ENCODE measurements at places on chromosomes 4 and X.
A peak's percentile ranks its signal among the peaks of the same experiment; 100 is the strongest.

DNA sequence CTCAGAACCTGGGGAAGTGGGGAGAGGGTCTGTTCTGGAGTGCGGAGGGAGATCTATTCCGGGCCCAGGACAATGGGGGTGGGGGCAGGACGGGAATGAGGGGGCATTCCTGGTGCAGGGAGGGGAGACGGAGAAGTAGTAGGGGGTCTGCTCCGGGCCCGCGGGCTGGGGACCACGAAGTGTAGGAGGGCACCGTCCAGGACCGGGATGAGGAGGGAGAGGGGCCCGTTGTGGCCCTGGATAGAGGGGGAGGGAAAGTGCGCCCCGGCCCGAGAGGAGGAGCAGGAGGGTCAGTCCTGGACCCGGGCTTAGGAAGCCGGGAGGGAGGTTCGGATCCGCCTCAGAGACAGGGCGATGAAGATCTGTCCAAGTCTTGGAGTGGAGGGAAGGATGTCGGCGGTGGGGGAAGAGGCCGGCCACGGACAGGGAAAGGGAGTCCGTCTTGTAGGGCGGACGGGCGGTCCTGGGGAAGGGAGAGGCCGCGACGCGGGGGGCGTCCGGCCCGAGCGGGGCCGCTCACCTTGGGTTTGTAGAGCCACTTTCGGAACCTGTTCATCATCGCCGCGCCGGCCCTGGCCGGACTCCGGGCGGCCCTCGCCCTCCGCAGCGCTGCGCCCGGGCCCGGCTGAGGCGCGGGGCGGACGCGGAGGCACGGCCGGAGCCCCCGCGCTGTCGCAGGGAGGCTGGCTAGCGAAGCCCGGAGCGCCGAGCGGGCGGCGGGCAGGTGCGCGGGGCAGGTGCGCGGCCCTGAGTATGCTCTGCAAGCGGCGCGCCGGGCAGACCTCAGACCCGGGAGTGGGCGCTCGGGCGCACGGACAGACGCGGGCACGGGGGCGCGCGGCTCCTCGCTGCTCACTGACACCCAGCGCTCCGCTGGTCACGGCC lies at the start of gene ZFYVE28:
ZFYVE28 (minus strand) TSS at position 881 of the 885 bp plus-strand sequence; CDS start at position 559, 322 bp downstream.
- DNase-seq: peak; percentile 44

- DNase-seq: no peak
Observed at GRCh38 chr4:186260504-186261448, 5.2 kb upstream of the F11 start.

DNA sequence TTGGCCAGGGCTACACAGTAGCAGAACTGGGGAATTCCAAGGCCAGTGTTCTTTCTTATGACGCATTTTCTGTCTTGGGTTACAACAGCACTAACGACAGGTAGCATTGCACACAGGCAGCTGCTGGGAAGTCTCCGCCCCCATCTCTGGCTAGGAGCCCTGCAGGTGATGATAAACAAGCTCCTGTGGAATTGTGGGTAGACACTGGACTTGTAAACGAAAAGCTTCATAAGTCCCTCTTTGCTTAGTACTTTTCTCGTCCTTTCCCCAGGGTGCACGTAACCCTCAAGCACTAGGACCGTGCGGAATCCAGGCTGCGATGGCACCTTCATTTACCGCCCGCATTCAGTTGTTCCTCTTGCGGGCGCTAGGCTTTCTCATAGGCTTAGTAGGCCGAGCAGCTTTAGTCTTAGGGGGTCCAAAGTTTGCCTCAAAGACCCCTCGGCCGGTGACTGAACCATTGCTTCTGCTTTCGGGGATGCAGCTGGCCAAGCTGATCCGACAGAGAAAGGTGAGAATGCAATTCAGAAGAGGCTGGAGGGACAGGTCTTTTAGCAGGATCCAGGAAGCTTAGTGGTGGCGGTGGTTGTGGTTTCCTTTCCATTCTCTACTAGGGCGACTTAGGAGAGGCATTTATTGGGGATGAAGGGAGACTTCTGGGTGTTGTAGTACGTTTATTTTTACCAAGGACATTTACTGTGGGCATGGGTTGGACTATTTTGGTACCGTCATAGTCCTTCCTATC lies at the start of gene FAAH2:
FAAH2 (plus strand) TSS at position 200 of the 745 bp plus-strand sequence; CDS start at position 320, 120 bp downstream.
- DNase-seq: no peak

- DNase-seq: no peak
Observed at GRCh38 chr4:8865681-8866310, 5.8 kb downstream of the HMX1 start.

DNA sequence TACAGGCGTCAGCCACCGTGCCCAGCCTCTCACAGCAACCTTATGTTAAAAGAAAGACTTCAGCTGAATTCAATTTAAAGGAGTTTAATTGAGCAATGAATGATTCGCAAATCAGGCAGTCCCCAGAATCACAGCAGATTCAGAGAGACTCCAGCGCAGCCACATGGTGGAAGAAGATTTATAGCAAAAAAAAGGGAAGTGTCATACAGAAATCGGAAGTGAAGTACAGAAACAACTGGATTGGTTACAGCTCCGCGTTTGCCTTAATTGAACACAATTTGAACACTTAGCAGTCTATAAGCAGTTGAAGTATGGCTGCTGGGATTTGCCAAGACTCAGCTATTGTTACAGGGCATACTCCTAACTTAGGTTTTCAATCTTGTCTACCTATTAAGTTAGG lies 19.8 kb downstream of the CENPVL3 start:
- no peak for DNase-seq

Data from HEK293T (cell line).